ENCODE measurements at places on chromosomes 16 and 17.

GRCh38 chr16:80390046-80390445 is 150.7 kb upstream of the DYNLRB2 start:
- DNase-seq: no peak

GRCh38 chr16:31149332-31149731 is 534 bp downstream of the PRSS36 start:
- no peak for DNase-seq

GRCh38 chr17:16343569-16343968 is 9.7 kb downstream of the CENPV start:
- DNase-seq: no peak

GRCh38 chr17:7380321-7380720 is 568 bp upstream of the TNK1 start:
- no peak for DNase-seq

GRCh38 chr16:88685156-88686061 is 898 bp downstream of the SNAI3 start:
- no peak for DNase-seq

DNA sequence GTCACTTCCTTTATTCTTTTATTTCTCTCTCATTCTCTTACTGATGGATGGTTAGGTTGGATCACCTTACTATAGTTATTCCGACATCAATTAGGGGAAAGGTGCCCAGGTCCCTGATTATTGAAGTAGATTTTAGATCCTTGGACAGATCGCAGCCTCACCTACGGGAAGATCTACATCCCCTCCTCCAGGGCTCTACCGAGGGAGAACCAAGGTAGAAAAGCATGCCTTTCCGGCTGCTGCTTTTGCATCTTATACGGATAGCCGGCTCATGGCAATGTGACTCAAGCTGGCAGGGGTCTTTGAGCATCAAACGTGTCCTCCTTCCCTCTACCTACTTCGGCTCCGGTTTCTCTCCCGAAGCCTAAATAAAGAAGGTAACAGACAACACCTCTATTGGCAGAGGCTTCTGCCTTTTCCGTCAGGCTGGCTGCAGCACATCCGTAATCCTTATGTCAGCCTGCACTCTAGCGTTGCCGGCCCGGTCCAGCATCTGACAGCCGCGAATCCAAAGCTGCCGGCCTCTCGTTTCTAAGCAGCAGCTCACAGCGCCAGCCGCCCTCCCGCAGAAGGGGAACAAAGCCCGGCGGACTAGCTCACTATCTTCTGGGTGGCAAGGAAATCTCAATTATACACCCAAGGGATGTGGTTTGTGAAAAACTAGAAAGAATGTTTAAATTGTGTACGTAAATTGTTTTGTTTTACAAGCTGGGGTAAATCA is 46.9 kb downstream of the IRX6 start:
- DNase-seq: no peak

- no peak for DNase-seq
Measured at GRCh38 chr16:76531236-76531635, 254.0 kb downstream of the CNTNAP4 start.

DNA sequence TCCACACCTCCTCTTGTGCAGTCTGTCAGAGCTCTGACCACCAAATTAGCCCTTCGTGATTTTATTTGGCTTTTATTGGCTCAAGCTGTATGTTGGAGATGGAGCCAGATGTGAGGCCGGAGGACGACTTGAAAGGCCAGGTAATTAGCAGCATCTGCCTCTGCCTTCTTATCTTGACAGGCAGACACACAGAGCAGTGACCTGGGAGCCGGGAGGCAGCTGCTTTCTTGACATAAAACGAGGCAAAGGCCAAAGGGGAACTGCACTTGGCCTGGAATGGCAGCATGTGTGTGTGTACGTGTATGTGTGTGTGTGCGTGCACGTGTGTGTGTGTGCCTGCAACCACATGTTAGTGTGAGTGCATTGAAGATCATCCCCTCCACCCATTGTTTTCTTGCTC is 56.9 kb upstream of the BRD7 start:
- DNase-seq: no peak

- DNase-seq: no peak
Measured at GRCh38 chr16:82046541-82046940, 11.5 kb downstream of the HSD17B2 start.

- no peak for DNase-seq
Measured at GRCh38 chr17:57091186-57091618, 6.2 kb downstream of the AKAP1 start.

DNA sequence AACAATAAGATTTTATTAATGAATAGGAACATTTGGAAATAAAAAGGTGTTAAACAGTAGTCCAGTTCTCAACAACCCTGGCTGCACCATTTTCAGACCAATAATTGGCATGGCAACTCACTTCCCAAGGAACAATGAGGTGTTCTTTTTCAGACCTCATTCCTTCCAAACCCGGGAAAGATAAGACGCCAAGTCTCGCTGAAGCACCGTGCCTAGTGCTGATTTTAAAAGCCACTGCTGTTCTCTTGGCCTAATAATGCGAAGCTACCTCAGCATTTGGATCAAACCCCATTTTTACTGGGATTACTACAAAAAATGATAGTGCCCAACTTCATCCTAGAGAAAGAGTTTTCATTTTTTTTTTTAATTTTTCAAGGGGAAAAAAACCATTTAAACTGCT is 75.2 kb upstream of the NOL11 start:
- DNase-seq: no peak

- DNase-seq: peak; percentile 79
Measured at GRCh38 chr16:48444574-48444973, 59.4 kb upstream of the SIAH1 start.

- no peak for DNase-seq
Measured at GRCh38 chr17:19508577-19508867, 25.1 kb upstream of the SLC47A1 start.

DNA sequence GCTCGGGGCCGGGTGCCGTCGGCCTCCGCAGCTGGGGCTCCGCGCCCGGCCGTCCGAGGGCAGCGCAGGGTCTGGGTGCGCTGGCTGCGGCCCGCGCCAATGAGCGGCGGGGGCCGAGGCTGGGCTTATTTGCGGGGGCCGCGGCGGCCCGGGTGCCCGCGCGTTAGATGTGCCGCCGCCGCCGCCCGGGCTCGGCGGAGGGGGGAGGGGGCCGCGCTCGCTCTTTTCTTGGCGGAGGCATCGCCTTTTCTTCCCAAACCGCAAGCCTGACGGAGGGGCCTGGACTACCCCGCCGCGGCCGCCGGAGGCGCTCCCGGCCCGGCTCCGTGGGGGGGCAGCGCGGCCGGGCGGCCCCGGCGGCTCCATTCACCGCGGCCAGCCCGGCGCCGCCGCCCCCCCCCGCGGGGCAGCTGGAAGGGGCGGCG is at the start of gene NOTUM:
TSS of gene NOTUM (minus strand) at position 101 of the 425 bp plus-strand sequence. CDS start 278 bp downstream, outside the sequence.
- DNase-seq: no peak

- no peak for DNase-seq
Measured at GRCh38 chr16:14193316-14193871, 122.3 kb downstream of the MRTFB start.

DNA sequence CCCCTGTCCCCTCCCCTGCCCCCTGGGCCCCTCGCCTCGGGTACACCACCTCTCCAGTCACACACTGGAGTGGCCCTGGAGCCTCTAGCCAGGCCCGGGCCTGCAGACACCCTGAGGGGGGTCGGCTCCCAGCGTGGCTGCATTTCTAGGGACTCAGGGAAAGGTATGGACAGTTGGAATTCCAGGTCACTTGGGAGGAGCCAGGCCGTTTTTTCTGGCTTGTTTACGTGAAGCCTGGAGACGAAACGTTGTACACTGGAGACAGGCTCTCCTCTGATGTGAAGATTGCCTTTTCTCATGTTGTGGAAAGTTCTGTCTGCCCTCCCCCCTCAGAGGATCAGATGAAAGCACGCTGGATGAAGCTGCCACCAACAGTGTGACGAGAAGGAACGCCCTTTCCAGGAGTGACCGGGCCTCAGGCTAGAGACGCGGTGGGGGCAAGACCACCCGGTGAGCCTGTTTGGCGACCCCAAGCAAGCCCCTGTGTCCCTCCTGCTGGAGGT is 4.0 kb upstream of the PPP1R27 start:
- no peak for DNase-seq

DNA sequence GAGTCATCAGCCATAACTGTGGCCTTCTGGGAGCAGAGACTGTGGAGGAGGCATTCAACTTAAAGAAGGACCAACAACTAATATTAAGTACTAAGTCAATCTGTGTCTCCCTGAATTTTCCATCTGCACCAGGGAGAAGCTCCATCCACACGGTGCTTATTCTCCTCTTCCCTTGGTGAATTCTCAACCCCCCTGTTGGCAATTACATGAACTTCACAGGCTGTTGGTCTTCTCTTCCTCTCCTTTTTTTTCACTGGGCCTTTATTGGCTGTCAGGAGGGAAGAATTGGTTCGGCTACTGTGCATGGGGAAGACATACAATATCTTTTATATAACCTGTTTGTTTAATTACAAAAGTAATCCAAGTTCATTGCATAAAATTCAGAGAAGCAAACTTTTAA is 152.8 kb upstream of the IRX6 start:
- DNase-seq: no peak

- DNase-seq: no peak
Measured at GRCh38 chr17:49989518-49989880, 5.5 kb downstream of the DLX3 start.

GRCh38 chr16:15434425-15435215 is at the start of gene BMERB1:
BMERB1 (plus strand) TSS chr16:15434588; CDS start chr16:15434654, 66 bp downstream.
- no peak for DNase-seq

DNA sequence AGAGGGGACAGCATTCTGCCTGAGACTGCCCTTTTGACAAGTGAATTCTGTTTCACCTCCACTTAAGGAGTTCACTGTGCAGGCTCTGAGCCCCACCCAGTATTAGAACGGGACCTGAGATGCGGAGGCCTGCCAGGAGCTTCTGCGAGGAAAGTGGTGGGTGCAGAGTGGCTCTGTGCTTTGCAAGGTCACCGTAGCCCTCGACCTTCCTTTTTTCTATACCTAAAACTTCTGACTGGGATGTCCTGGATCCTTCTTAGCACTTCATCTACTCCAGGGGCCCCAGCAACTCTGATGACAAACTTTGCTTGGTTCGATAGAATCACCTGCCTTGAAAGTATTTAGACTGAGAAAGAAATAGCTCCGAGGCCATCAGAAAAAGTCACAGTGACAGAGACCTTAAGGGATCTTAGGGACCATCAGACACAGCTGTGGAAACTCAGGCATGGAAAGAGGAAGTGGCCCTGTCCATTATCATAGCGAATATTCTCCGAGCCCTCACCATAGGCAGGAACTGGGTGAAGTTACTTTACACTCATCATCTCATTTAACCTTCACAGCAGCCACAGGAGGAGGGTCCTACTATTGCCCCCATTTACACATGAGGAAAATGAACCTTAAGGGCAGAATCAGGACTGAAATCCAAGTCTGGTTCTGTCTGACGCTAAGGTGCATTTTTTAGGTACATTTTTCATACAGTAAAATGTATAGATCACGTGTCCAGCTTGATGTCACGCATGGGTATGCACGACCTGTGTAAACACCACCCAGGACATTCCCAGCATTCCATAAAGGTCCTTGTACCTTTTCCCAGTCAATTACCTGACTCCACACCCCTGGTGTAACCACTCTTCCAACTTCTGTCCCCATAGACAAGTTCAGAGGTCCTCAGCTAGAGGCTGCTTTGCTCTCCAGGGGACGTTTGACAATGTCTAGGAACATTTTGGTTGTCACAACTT is 676 bp upstream of the KRT13 start:
- no peak for DNase-seq

GRCh38 chr16:11339075-11339474 is 6.2 kb upstream of the RMI2 start:
- DNase-seq: no peak

GRCh38 chr17:62923258-62924150 is 42.5 kb upstream of the TANC2 start:
- no peak for DNase-seq

- no peak for DNase-seq
Measured at GRCh38 chr16:81350306-81350615, 35.5 kb downstream of the GAN start.

GRCh38 chr17:58060596-58061191 is 22.5 kb upstream of the DYNLL2 start:
- no peak for DNase-seq

DNA sequence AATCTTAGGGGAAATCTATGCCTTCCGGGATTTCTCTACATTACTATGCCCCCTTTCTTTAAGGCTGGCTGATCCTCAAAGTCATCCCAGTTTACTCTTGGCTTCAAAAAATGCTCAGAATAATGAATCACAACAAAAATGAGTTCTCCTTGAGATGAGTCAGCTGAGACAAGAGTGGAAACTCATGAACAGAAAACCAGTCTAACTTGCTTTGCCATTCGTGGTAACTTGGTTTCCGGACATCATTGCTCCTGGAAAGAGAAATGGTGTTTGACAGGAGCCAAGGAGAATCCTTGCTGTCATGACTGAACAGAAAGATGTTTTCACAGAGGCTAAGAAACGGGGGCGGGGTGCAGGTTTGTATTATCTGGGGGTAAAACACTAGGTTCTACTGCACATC is 435.6 kb upstream of the DYNLRB2 start:
- no peak for DNase-seq

- DNase-seq: no peak
Measured at GRCh38 chr17:29905879-29906167, 24.2 kb downstream of the SSH2 start.

GRCh38 chr17:29214215-29215146 is 32.2 kb upstream of the CRYBA1 start:
- DNase-seq: no peak

- DNase-seq: no peak
Measured at GRCh38 chr16:35523991-35524390, 2064.6 kb downstream of the TP53TG3F start.

DNA sequence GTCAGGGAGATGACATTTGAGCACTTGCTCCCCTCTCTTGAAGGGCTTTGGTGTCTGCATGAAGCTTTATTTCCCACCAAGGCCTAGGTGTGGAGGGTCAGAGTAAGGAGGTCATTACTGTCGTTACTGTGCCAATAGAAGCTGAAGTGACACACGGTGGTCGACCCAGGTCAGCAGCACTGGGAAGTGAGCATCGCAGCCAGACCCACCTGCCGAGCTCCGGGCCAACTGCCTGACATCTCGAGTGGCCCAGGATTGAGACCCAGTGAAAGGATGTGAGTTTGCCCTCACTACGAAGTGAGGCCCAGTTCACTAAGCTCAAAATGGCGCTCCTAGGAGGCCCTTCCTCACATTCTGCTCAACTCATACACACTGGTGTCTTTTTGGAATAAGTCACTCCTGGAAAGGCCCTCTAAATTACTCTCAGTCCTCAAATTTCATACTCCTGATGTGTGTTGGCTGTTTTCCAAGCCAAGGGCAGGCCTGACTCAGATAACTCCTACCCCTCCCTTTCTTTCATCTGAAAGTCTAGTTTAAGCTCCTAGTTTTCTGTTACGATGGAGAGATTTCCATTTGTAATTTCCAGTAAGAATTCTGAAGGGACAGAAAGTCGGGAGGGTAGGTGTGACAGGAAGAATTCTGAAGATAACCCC is 200.4 kb downstream of the LGALS9B start:
- no peak for DNase-seq

- no peak for DNase-seq
Measured at GRCh38 chr17:43517615-43518386, 28.3 kb downstream of the ETV4 start.

DNA sequence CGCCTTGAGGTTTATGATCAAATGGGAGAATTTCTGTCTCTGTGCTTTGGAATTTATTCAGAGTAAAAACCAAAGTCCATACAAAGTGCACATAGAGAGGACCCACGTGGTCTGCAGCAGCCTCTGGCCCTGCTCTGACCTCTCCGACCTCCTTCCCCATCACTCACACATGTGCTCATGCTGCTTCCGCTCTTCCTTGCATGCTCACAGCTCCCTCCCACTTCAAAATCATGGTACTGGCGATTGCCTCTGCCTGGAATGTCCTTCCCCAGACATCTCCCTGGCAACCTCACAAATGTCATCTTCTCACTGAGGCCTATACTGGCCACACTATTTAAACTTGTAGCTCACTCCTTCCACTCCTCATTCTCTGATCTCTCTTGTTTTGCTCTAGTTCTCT is 418.0 kb downstream of the CA10 start:
- no peak for DNase-seq

- no peak for DNase-seq
Measured at GRCh38 chr16:28167221-28167620, 44.5 kb downstream of the XPO6 start.

Data from COLO829 (cell line).